ENCODE measurements at places on chromosomes 16 and 17.

- DNase-seq, result no peak
These were observed 76.6 kb downstream of the CLEC16A start for GRCh38 chr16:11020792-11021551.

- DNase-seq, result no peak
These were observed 7.8 kb downstream of the GALK1 start for GRCh38 chr17:75757086-75757681.

- DNase-seq, result no peak
These were observed 2.3 kb upstream of the HERPUD1 start for GRCh38 chr16:56929639-56930038.

DNA sequence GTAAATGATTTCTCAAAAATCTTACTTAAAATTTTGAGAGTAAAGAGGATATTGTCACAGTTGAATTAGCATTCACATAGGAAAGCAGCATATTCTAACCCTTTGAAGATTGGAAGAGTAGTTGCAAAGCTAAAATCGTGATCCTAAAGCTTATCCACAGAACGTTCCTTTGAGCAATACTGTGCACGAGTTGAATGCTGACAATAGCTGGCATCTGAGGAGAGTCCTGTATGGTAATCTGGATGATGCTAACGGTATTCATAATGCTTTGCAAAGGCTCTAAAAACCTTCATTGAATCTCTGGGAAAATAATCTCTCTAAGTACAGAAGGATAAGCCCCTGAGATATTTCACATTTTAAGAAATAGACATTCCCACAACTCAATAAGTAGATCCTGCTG, 354.6 kb downstream of the CDH8 start:
- DNase-seq, result no peak

GRCh38 chr17:16936536-16937310, 35.2 kb downstream of the TNFRSF13B start:
- no peak for DNase-seq

DNA sequence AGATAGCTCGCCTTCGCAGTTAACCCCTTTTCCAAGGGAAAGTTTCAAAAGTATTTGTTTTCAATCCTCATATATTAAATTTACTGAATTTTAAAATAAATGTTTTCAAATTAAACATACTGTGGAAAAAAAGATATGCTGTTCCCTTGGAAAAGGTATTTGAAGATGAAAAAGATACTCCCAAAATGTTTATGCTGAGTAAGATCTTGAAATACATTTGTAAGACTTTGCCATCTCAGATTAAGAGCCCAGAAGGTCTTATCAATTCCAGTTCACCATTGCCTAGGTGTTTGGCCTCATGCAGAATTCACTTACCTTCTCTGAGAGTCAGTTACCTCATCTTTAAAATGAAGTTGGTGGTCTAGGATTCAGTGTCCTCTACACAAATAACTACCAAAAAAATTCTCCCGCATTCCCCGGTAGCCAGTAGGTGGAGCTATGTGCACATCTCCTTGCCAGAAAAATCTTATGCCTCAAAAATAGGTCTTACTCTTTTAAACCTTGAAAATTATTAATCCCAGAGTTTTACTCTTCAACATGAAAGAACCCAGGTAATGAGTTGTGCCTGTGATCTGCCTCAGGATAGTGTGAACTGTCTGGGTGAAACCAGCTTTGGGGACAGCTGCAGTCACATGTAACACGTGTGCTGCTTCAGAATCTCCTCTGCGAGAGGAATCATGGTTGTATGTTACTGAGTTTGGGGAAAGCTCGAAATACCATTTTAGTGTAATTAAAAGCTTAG, 178.3 kb downstream of the MRTFB start:
- DNase-seq, result no peak

GRCh38 chr16:89502081-89502843, 5.9 kb upstream of the SPG7 start:
- DNase-seq, result no peak

- no peak for DNase-seq
These were observed 165.9 kb downstream of the SDK2 start for GRCh38 chr17:73478334-73478733.

GRCh38 chr17:77675816-77676215, 282.7 kb upstream of the TNRC6C start:
- no peak for DNase-seq

DNA sequence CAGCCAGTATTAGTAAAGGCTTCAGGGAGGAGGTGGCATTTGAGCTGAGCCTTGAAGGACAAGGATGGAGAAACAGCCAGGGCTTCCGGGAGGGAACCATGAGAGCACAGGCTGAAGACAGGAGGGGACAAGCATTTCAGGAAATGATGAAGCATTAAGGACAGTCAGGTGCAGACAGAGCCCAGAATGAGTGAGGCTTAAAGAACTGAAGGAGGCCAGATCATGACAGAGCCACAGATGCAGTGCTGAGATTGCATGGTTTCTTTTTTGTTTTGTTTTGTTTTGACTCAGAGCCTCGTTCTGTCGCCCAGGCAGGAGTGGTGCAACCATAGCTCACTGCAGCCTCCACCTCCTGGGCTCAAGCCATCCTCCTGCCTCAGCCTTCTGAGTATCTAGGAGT, 211.5 kb downstream of the SOX9 start:
- no peak for DNase-seq

DNA sequence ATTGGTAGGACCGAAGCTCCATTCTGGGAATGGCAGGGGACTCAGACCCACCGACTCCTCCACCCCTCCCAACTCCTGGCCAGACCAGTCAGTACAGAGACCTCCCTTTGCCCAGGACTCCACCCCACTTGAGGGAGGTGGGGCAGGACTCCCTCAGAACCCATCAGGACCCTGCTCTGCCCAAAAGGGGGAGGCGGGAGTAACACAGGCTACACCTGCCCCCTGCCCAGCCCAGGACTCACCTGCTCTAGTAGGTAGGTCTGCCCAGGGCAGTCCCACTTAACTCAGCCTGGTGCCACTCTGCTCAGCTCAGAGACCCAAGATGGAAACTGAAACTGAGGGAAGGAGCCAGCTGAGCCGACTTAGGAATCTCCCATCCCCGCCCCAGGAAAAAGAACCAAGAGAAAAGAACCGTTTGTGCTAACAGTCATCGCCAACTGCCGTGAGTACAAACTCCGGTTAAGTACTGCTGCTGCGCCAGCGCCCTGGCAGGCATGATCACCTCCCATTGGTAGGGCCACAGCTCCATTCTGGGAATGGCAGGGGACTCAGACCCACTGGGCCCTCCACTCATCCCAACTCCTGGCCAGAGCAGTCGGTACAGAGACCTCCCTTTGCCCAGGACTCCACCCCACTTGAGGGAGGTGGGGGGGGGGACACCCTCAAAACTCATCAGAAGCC, 503 bp downstream of the DHX58 start:
- DNase-seq, result no peak

- no peak for DNase-seq
These were observed 12.6 kb downstream of the RBFOX3 start for GRCh38 chr17:79597996-79598895.

DNA sequence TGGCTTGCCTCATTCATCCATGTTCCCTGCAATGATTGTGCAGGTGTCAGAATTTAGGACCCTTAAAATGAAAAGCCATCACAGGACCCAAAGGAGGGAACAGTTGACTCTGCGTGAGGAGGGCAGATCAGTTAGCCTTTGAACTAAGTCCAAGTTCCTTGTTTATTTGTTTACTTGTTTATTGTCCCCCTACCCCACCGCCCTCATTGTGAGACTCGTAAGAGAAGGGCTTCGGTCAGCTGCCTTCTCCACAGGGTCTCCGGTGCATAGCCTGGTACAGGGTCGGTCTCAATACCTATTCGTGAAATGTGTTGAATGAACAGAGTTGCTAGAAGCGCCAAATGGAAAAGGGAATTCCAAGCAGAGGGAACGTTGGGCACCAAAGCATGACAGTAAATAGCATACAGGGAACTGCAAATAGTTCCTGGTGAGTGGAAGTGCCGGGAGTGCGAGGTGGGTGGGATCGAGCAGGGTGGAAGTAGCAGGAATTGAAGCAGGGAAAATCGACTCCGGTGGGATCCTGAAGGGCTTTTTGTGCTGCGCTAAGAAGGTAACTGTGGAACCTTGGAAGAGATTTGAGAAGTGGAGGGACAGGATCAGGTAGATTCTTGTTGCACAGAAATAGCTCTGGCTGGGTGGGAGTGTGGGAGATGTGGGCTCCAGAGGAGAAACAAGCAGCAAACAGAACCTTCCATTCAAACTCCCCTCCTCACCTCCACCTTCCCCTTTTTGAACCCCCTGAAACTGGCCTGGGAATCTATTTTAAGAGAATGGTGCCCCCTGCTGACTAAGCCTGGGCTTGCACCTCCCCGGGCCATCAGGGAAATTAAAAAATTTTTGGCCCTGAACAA, 12.7 kb downstream of the SLC35B1 start:
- no peak for DNase-seq

- DNase-seq, result no peak
These were observed 183.6 kb upstream of the CDH11 start for GRCh38 chr16:65305266-65305959.

- DNase-seq, result no peak
These were observed 7.4 kb downstream of the CMIP start for GRCh38 chr16:81451753-81452680.

DNA sequence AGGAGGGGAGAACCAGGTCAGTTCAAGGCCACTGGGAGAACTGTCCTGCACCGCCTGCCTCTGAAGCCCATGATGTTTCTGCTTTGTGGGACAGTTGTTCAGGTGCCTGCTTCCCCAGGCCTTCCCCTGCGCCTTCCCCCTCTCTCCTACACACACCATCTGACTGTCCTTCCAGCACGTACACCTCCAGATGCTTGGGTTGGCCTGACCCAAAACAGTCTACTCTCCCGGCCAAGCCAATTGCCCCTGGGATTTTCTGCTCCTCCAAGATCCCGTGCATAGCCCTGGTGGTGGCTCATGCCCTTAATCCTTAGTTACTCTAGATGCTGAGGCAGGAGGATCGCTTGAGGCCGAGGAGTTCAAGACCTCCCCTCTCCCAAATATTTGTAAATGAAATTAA, 684 bp upstream of the RSAD1 start:
- no peak for DNase-seq

GRCh38 chr16:65728167-65728566, 606.3 kb upstream of the CDH11 start:
- DNase-seq, result no peak

DNA sequence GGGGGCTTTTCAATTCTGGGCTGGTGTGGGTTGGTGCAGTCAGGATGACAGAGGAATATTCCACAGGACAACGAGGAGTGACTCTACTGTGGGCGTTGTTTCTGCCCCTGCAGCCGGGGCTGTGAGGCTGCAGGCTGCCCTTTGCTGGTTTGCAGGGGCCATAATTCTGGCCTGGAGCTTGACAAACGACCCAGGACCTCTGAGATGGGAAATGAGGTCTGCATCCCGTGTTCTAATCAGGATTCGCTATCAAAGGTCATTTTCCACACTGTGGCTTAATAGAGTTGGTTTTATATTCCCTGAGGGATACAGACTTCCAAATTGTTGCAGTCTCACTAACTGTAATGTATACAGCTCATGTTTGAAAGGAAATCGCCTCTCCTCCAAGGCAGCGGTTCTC, 180.9 kb downstream of the RPTOR start:
- DNase-seq, result no peak

DNA sequence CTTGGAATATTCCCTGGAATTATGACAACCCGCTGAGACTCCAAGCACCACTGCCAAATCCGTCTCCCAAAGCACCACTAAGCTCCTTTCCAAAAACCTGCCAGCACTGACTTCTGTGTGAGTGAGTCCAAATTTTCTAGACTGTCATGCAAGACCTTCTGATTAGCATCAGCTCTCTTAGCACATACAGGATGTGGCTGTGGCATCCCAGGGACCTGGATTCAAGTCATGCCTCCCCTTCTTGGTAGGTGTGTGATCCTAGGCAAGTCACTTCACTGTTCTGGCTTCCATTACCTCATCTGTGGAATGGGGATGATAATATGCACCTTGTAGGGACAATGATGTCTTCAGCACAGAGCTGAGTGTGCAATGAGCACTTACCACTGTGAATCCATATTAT, 38.3 kb upstream of the USP7 start:
- no peak for DNase-seq

GRCh38 chr16:79500286-79500685, 100.3 kb downstream of the MAF start:
- no peak for DNase-seq

- DNase-seq, result no peak
These were observed 66.7 kb downstream of the NACA2 start for GRCh38 chr17:61524319-61524718.

- DNase-seq, result no peak
These were observed 147.1 kb downstream of the IRF8 start for GRCh38 chr16:86046026-86046425.

DNA sequence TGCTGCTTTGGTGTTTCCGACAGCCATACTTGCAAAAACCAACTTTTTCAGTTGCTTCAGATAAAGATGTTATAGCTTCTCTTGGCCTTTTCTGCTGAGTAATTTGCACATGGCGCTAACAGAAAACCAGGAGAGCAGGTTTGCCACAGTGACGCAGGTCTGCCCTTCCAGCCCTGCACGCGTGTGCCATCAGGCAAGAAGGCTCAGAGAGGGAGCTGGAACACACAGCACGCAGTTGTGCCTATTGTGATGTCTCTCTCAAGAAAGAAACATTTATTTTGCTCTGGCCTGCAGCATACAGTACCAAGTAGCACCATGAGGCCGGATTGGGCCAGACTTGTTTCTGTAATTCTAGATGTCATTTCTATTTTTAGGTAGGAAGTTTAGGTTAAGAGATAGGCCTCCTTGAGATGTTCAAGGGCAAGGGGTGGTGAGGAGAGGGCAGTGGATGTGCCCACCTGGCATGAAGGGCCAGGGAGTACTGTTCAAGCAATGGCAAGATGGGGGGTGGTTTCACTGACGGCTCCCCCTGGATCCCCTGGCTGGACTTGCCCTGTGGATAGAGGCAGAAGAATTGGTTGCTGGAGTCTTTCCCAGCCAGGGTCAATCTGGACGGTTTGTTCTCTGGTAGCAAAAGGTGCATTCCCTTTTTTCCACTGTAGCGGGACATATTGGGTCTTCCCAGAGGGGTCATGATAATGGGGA, 1.9 kb downstream of the CBX2 start:
- no peak for DNase-seq

- DNase-seq, result no peak
These were observed 137.5 kb downstream of the CCDC182 start for GRCh38 chr17:57607553-57608120.

GRCh38 chr17:73343168-73343634, 31.4 kb upstream of the CDC42EP4 start:
- no peak for DNase-seq

DNA sequence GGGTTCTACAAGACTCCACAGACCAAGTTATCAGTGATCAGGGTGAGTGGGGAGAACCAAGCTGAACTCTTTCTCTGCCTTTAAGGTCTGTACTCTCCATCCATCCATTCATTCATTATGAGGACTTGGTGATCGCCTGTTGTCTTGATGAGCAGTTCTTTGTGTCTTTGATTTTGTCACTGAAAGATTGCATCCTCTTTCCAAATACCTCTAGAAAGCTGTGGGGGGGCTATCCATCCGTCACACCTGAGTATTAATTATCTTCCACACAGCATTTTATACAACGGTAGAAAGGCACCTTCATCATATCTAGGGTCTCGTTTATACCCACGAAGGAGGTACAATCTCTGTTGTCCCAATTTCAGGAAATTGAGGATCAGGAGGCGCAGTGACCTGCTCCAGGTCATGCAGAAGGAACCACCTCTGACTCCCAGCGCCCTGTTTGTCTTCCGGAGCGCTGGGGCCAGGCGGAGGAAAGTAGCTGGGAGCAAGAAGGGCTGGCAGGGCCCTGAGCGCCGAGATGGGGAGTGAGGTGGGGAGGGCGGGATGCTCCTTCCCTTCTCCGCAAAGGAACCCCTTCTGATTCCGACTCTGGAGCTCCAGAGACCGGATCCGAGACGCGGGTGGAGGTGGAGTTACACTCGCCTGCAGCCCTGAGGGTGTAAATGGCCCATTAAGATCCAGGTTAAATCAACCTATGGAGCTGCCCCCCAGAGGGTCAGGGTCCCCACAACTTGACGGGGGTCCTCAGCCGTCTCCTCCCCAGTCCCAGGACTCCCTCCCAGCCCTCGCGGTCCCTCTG, 605 bp upstream of the ABAT start:
- DNase-seq, result no peak
